ENCODE measurements at places on chromosomes 3 and 15.

DNA sequence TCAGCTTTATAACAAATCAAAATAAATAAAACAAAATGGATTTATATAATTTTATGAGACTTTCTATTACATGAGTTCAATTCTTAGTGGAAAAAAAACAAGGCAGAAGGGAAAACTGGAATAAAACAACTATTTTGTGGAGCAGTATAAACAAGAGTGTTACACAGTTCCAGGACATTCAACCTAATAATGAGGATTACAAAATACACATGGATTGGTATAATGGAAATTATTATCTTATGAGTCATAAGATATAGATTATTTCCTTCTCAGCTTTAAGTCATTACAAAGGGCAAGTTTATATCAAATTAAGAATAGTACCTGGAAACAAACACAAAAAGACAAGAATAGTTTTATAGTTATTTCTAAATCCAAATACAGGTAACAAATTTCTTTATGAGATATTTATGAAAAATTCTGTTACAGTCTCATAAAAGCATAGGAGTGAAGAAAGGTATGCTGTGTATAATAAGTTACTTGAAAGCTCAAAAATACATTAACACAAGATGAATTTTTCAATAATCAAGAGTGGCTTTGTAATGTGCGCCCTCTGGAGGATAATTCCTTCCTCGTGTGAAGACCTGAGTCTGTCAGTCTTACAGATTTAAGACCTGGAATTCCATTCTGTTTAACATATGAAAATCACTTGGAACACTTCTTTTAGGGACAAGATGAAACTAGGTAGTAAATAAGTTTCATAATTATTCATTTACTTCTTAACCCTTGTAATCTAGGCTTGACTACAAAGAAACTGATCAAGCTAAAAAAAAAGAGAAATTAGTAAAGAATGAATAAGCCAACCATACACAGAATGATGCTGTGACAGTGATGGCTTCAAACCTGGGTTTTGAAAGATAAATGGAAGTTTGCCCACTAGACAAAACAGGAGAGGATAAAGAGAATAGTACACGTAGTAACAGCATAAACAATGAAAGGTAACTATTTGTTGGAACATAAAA lies 9.5 kb downstream of the COPS2 start:
- DNase-seq = peak; percentile 68

GRCh38 chr3:114902691-114903101 lies 244.4 kb downstream of the ZBTB20 start:
- no peak for DNase-seq

GRCh38 chr3:16379838-16380237 lies 114.8 kb downstream of the OXNAD1 start:
- DNase-seq = no peak

DNA sequence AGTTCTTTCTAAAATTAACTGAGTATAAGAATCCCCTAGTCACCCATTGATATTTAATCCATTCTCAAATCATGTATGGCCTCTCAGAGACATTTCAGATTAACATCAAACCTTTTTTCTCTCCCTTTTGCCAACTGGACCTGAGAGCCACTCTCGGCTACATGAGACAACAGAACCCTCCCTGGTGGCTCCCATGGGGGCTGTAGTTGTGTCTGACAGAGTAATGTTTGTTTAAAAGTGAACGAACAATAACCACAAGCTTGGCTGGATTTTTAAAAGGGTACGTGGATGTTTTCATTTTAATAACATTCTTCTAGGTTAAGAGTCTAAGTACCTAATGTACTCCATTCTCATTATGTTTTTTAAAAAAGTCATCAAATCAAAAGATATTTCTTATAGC lies 37.1 kb downstream of the P3H2 start:
- no peak for DNase-seq

GRCh38 chr3:100719136-100719535 lies 9.8 kb downstream of the TFG start:
- no peak for DNase-seq

- DNase-seq = no peak
Measured at GRCh38 chr3:185164428-185165217, 11.8 kb upstream of the C3orf70 start.

DNA sequence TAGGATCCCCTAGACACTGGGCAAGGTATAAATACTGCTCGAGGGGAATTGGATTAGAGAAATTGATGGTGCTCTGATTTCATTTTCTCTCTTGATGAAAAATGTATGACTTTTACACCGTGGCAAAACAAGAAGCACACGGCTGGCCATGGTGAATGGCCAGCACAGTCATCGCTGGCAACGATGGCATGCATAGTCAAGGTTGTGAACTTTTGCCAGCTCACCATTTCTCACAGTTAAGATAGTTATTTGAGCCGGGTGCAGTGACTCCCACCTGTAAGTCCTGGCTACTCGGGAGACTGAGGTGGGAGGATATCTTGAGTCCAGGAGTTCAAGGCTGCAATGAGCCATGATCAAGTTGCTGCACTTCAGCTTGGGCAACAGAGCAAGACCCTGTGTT lies 95.4 kb downstream of the HMG20A start:
- no peak for DNase-seq

GRCh38 chr3:43405888-43406642 lies 119.7 kb downstream of the SNRK start:
- peak; percentile 9 for DNase-seq

- DNase-seq = peak; percentile 51
Measured at GRCh38 chr3:97952280-97952679, 20.0 kb downstream of the RIOX2 start.

DNA sequence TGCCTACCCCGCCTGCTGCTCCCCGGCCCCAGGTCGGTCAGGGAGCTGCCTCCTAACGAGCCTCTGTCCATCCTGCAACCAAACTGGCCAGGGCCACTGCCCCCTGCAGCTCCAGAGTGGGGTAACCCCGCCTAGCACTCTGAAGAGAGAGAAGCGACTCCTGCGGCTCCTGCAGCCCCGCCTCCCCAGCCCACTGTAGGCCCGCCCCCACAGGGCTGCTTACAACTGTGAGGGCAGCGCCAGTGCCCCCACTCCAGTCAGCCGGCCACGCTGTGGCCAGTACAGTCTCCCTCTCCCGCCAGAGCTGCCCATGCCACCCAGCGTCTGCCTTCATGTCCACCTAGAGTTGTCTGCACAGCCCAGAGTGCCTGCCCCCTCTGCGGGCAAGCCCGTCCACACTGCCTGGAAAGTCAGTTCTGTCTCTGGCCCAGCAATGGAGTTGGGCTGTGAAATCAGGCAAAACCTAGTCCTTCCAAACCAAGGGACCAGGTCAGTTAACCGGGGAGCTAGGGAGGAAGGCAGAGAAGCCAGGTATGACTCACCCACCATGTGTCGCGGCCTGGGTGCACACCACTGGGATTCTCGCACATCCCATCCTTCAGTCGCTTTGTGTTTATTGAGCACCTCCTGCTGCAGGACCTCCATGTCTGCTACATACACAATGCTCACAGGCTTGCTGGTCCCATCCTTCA lies 2.4 kb downstream of the UCN2 start:
- peak; percentile 40 for DNase-seq

DNA sequence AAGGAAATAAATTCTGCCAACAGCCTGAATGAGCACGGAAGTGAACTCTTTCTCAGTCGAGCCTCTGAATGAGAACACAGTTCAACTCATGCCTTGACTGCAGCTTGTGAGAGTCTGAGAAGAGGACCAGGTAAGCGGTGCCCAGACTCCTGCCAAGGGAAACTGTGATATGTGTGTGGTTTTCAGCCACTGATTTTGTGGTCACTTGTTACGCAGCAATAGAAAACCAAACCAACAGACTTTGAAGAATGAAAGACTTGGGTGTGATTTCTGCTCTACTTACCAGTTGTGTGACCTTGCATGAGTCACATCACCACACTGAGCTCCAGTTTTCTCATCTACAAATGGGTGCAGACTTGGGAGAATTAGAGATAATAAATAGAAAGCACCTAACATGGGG lies 30.6 kb upstream of the FAM107A start:
- no peak for DNase-seq

DNA sequence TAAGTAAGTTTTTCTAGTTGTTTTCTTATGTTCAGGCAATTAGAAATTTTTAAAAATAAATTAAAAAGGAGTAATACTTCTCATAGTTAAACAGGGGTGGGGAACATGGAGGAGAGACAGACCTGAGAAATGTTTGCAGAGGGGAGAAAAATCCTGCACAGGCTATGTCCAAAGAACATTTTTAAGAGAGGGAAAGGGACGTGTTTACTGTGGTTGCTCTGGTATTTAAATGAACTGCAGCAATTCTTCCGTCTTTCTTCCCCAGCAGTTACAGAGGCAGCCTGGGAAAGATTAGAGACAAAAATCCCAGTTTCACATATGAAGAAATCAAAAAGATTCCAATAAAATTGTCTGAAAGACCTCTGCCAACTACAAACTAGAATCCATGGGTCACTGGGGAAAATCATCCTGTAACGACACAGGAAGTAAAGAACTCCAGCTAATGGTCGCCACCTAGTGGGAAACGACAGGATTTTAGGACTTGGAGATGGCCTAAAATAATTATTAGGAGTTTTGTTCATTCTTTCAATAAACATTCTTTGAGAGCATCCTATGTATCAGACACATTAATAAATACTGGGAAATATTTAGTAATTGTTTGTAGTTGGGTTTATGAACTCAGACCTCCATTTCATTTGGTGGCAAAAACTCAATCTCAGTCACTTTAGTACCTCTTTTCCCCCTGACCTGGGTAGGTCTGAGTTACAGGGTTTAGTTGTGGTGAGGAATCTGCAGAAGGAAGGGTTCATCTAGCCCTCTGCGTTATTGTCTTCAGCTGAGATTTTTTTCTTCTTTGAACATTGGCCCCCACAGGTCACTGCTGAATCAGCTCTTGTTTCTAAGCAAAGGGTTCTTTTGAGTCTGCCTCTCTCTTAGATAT lies 69.9 kb upstream of the GOLIM4 start:
- peak; percentile 78 for DNase-seq

- peak; percentile 86 for DNase-seq
Measured at GRCh38 chr3:10848261-10848660, 32.2 kb downstream of the SLC6A11 start.

GRCh38 chr3:83076041-83076440 lies 1314.6 kb upstream of the GBE1 start:
- DNase-seq = no peak

DNA sequence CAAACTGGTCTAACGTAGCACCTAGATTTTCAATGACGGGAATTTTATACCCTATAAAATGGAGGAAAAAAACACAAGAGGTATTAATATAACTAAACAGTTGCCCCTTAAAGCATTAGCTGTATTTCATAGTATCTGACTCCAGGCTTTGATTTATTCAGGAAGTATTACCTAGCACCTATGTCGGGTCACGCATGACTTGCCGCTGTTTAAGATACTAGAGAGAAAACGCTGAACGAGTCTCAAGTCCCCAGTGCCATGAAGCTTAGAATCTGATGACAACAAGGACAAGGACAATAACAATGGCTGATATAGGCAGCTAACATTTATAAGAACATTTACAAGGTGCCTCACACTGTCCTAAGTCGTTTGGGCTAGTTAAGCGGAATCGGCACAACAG lies 1.9 kb downstream of the SNRPA1 start:
- DNase-seq = peak; percentile 21

DNA sequence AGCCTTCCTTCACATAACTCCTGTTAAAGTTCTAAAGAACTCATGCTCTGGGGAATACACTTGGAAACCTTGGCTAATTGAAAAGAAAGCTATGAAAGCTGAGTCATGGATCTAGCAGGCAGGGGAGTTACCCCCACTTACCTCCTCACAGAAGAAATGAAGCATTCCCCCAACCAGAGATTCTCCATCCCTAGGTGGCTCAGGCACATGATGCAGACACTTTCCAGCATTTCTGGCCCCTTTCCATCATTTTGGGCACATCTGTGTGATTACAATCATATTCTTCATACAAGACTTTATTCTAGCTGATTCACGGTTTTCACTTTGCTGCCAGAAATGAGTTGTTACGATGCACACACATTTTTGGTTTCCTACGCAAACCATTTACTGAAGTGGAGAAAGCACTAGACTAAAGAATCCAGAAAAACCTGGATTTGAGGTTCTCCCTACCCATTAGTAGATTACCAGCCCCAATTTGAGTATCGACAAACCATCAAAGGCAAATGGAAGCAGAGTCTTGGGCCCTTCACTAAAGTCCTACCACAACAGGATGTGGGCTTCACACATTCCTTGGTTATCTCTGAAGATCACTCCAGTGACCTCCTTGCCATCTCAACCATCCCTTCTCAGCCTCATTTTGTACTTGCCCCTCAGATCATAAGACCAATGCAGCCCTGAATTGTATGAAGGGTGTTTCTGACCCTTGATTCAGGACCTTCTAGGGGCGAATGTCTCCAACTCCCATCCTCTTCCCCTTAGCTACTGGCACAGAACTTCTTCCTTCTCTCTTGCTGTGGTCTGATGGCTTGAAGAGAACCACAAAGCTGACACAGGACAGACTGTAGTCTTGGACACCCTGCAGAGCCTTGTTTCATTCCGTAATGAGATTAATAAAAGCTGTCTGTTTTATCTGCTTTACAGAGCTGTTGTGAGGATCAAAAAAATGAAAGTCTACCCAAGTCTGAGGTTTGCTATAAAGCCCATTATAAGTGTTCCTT lies 42.5 kb upstream of the SNRK start:
- DNase-seq = no peak

DNA sequence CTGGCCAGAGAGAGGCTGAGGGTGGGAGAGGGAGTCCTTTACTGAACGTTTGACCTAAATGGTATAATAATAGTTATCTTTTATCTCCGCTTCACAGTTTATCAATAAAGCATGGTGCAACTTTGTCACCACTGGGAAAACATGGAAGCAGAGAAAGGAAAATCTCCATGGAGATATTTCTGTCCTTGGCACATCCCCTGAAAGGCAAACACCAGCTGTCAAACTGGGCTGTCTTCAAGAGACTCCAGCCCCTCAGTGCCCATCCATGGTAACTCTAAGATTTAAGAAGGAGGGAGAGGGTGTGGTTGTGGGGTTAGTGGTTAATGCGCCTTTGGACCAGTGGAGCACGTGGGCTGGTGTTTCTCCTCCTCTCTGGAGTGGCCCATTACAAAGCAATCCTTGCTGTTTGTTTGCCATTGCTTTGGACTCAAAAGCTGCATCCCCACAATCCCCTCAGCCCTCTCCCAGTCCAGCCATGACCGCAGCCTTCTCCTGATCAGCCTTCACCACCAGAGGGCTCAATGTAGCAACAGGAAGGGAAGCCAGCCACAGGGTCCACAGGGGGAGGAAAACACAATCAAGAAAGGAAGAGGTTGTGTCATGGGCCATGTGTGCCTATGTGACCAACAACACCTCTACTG lies 38.2 kb upstream of the FAM174B start:
- DNase-seq = no peak

DNA sequence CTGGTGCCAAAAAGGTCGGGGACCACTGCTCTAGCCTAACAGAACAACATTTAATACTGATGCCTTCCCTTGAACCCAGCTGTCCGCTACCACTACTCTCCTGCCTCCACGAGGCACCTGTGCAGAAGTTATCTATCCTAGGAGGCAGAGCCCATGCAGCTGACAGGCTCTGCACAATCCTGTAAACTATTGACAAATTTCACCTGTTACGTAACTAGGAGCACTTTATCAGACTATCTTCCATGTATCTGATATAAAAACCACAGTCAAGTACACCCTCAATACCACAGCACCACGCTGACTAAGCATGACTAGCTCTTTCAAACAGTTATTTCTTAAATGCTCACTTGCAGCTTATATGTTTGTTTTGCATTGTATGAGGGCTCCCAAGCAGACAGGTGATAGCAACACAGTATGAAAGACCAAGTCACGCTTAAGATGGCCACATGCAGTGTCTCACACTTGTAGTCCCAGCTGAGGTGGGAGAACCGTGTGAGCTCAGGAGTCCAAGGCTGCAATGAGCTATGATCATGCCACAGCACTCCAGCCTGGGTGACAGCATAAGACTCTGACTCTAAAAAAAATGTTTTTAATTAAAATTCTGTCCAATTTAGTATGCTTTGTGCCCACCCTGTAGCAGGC lies 4.5 kb upstream of the IL17RC start:
- DNase-seq = peak; percentile 71

Data from epithelial cell of esophagus (primary cell).